ENCODE measurements at places on chromosomes 1 and 21. TPM values are rescaled to one million over a fixed set of nuclear protein-coding genes. Genes with fewer than 3 reads are reported as not detected.

GRCh38 chr1:220817907-220818306, 31.2 kb downstream of the MTARC1 start:
- DNase-seq = no peak

The KANK4 gene
- 8.3 TPM for polyA plus RNA-seq

DNA sequence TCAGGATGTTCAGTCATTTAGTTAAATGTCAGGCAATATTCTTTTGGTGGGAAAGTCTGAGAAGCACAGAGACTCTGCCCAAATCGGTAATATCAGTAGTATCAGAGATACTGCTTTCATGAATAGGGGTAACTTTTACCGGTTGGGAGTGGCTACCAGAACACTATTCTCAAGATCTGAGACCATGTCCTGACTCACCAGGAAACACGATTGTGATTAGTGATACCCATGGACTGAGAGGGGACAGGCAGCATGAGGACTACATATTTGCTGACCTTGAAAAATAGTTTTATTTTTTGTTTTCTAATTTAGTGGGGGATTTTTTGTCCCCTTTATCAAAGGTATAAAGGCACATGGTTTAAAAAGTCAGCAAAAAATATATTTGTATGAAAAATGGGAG, 76.0 kb upstream of the NEK2 start:
- DNase-seq = no peak

GRCh38 chr1:15328351-15329103, 81.2 kb upstream of the EFHD2 start:
- DNase-seq = peak; percentile 45

The PPM1J gene
- polyA plus RNA-seq = 1.9 TPM

DNA sequence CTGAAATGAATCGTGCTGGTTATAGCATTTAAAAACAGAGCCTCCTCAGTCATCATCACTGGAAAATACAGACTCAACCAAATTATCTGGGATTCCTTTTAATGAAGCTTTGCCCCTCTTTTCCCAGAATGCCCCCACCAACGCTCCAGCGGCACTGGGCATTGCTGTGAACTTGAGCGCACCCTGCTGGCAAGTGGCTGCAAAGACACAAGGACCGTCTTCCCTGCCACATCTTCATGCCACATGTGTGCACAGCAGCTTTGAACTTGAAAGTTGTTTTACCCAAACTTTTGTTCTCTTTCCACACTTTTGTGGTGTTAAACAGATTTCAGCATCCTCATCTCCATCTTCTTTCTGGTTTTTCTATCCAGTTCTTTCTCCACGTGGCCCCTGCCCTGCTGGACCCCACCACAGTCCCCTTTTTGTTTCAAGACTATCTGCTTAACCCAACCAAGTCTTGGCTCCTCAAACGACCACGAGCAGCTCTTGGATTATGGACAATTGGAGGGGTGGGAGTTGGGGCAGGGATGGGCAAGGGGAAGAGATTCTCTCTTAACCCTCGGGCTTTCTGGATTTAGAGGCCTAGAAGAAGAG, 12.8 kb upstream of the LMX1A start:
- DNase-seq = peak; percentile 73
